ENCODE measurements at places on chromosomes 12 and 14. TPM values are rescaled to one million over a fixed set of nuclear protein-coding genes. Genes with fewer than 3 reads are reported as not detected.

DNA sequence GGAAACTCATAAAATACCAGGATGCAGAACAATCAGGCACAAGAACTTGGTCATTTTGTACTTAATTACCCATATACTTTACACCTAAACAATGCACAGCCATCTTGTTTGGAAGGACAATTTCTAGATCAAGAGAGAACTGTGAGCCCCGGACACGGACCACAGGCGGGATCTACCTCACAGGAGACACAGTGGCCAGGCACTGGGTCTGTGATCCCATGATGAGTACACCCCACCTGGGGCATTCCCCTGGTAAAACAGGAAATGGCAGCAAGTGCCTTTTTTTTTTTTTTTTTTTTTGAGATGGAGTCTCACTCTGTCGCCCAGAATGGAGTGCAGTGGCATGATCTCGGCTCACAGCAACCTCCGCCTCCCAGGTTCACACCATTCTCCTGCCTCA, 15.2 kb downstream of the GOLGA3 start:
- DNase-seq: no peak

DNA sequence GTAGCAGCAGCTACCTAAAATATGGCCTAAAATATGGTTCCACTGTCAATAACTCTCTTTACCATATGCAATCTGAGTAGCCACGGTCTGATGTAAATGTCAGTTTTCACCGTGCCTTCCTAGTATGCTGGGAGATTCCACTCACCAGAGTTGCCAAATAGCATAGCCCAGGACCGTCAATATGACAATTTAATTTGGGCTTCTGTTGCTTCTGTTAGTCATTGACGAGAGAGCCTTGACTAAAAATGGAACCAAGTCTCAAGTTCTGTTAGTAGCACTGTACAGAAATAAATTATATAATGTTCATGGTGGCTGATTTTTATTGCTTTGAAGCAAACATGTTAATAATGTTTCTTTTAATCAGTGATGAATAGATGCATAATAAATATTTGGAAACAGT, 348.4 kb downstream of the BCAT1 start:
- no peak for DNase-seq

Gene C12orf50
- polyA plus RNA-seq: 0.77 TPM

Gene OXA1L
- 53.4 TPM for polyA plus RNA-seq

Gene RPL10L
- not detected for polyA plus RNA-seq

DNA sequence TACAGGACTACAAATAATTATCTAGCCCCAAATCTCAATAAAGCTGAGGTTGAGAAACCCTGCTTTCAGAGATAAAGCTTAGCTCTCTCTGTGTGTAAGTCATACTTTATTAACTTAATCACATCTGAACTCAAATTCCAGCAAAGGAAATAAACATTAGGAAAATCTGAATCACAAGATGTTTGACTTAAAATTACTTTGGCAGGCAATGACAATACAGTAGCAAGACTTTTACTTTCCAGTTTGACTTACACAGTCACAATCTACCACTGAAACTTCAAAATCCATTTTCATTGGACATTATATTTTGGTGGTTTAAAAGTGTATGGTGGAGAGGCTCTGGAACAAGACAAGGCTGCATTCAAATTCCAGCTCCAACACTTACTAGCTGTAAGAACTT, 11.4 kb downstream of the TMEM116 start:
- no peak for DNase-seq

Gene MYO1H
- polyA plus RNA-seq: not detected

DNA sequence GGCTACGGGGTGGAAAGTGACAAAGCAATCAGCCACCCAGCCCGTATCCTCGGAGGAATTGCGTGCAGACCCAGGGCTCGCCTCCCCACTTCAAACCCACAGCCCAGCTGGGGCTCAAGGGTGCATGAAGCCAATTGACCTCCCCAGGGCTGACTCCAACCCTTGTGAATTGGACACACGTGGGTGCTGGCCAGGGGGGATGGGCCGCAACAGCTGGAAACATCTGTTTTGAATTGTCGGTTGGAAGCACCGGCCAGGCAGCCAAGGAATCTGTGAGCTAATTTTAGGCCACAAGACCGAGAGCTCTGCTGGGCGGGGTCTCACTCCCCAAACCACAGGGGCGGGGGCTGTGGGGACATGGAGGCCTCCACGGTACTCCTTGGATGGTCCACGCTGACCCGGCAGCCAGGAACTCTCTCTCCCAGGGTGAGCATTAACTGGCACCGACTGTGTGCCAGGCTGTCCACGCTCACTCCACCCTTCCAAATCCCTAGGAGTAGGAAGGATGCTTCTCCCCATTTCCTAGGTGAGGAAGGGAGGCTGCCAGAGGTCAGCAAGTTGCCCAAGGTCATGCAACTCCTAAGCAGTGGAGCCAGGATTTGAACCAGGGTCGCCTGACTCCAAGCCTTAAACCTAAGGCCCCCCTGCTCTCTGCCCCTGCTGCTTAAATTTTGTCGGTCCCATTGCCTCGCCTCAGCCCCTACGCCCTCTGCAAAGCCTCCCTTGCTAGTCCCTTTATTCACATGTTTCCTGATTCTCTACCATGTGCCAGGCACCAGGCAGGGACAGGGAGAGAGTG, 11.9 kb upstream of the TMEM119 start:
- DNase-seq: peak; percentile 34

DNA sequence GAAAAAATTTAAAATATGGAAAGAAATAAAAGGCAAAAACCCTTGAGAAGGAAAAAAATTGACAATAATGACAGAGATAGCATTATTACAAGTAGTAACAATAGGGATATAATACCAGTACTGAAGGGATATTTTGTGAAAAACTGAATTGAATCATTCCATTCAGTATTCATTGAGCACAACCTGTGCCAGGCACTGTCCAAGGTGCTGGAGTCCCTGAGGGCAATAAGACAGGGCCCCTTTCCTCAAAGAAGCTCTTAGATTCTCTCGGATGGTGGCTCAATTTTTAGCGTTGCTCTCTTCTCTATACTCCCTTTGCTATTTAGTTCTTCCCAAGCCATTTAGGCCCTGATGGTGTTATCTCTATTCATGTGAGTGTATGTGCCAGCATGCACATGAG, 34.3 kb upstream of the GAS2L3 start:
- peak; percentile 79 for DNase-seq

- peak; percentile 54 for DNase-seq
Observed at GRCh38 chr12:1517007-1517406, 77.4 kb downstream of the FBXL14 start.

GRCh38 chr14:29900609-29901350, 26.9 kb downstream of the PRKD1 start:
- no peak for DNase-seq

DNA sequence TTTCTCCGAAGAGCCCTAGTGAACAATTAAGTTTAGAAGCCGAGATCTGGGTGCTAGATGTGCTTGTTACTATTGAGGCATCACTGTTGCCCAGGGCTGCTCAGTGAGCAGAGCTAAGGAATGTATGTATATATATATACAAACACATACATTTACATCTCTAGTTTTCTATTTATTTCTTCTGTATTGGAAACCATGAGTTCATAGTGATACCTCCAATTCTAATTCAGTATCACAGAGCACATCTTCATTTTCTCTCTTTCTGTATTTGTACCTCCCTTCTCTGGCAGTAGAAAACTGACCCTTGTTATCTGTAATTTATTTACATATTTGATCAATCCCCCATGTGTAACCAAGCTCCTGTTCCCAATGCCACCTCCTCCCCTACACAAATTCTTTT, 40.7 kb upstream of the FUT8 start:
- DNase-seq: no peak

Gene CCDC196
- 0.13 TPM for polyA plus RNA-seq

GRCh38 chr14:86066651-86067050, 536.7 kb downstream of the FLRT2 start:
- no peak for DNase-seq

GRCh38 chr14:50874757-50875156, 2.9 kb downstream of the ABHD12B start:
- no peak for DNase-seq

Gene MAP1LC3B2
- polyA plus RNA-seq: 14.9 TPM

- DNase-seq: no peak
Observed at GRCh38 chr14:64966976-64967375, 5.2 kb downstream of the RAB15 start.

- no peak for DNase-seq
Observed at GRCh38 chr14:59831121-59831730, 39.4 kb downstream of the RTN1 start.

- no peak for DNase-seq
Observed at GRCh38 chr14:31622060-31622459, 60.9 kb downstream of the NUBPL start.

Gene PLEKHD1
- 0.37 TPM for polyA plus RNA-seq

GRCh38 chr14:95496690-95497259, 19.7 kb downstream of the SYNE3 start:
- peak; percentile 72 for DNase-seq

Gene EML5
- polyA plus RNA-seq: 0.33 TPM

Gene TMEM30B
- polyA plus RNA-seq: 0.32 TPM

DNA sequence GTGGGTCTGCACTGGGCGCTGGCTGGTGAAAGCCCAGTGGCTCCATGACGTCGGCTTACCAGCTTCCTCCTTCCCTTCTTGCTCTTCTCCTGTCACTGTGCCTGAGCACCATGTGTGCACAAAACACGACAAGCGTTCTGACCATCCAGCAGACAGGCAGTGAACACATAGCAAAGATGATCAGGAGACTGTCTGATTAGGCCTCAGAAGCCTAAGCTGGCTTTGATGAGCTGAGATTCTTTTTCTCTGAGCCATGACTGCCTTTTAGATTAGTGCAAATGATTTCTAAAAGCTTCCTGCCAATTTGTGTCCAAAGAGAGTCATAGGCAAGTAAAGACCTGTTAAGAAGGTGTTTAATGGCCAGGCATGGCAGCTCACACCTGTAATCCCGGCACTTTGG, 83.1 kb downstream of the AACS start:
- no peak for DNase-seq

Gene POTEG
- not detected for polyA plus RNA-seq

DNA sequence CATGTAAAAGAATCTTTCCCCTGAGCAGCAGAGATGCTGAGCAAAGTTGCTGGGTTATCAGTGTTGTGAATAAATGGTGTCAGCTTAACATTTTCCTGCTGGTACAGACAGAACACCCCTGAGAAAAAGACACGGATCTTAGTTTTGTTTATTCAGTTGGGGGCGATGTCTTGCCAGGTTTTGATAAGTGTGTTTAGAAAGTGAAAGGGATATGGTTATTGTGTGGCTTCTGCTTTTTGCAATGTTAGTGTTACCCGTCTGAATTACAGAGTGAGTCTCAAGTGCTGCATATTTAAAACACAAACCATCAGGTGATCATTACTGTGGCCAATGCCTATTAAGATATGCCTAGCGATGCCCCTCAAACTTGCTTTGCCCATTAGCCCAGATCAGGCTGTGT, 864.6 kb upstream of the SEL1L start:
- no peak for DNase-seq

Gene METAP2
- polyA plus RNA-seq: 67.8 TPM

Gene RAD9B
- polyA plus RNA-seq: 2.3 TPM

Gene MEG3
- not detected for polyA plus RNA-seq

GRCh38 chr12:99985129-99985570, 414 bp upstream of the ANKS1B start:
- no peak for DNase-seq

- no peak for DNase-seq
Observed at GRCh38 chr12:4202918-4203317, 70.6 kb upstream of the CCND2 start.
